NAMALWA (cell line): ENCODE measurements at places on chromosomes 1 and 21.
A peak's percentile ranks its signal among the peaks of the same experiment; 100 is the strongest.

- DNase-seq = no peak
Observed at GRCh38 chr1:43666608-43667007, 16.7 kb downstream of the KDM4A start.

DNA sequence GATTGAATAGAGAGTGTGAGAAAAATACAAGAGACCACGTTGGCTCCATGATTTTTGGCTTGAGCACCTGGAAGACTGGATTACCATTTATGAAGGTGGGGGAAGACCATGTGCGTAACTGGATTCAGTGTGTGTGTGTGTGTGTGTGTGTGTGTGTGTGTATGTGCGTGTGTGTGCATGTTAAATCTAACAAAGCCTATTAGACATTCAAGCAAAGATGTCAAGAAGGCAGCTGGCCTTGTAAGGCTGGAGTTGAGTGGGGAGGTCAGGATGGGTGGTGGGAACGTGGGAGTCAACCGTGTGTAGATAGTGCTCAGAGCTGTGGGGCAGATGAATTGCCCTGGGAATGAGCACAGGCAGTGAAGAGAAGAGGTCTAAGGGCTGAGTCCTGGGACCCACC, 293.8 kb upstream of the POU3F1 start:
- no peak for DNase-seq

DNA sequence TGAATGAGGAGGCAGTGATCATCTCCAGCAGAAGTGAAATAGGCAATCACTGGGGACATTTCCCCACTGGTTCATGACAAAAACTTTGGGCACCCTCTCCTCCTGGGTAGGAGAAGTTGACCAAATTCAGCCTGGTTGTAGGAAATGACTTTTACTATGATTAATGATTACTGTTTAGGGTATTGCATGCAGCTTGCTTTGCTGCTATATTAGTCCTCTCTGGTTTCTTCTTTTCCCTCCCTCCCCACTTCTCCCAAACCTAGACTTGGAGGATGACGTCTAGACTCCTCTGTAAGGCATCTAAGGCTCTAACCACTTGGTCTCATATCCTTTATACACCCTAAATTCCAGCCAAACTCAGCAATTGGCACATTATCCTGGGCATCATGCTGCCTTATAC, 3.4 kb upstream of the RGS16 start:
- no peak for DNase-seq

DNA sequence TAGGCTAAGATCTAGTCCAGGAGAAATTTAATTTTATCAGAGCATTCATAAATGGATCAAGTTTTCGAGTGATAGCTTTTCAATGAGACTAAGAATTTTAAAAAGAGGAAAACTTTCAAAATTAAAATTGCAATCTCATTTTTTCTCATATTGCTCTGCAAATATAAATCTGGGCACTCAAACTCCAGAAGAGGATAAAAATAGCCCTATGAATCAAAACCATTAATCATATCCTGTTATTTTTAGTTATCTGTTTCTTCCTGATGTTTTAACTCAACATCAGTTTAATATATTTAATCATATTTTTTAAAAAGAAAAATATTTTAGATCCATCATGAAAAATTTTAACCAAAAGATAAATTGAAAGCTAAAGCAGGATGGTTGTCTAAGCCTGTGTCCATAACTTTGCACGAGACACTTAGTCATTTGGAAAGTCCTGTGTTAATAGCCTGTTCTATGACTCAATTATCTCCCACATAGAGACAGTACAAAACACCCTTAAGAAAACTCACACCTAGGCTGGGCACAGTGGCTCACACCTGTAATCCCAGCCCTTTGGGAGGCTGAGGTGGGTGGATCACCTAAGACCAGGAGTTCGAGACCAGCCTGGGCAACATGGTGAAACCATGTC, 17.1 kb upstream of the PRRC2C start:
- no peak for DNase-seq

DNA sequence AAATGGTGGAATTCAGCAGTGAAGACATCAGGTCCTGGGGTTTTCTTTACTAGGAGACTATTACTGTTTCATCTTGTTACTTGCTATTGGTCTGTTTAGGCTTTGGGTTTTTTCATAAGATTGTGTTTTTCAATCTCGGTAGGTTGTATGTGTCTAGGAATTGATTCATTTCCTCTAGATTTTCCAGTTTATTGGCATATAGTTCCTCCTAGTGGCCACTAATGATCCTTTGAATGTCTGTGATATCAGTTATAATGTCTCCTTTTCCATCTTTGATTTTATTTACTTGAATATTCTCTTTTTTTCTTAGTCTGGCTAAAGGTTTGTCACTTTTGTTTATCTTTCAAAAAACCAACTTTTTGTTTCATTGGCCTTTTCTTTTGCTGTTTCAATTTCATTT, 233.0 kb downstream of the RWDD3 start:
- DNase-seq = no peak

GRCh38 chr1:32247983-32248889, 1.2 kb downstream of the FAM167B start:
- DNase-seq = peak; percentile 85

GRCh38 chr21:36973986-36974850, 7.7 kb upstream of the HLCS start:
- DNase-seq = no peak

GRCh38 chr1:241485554-241485992, 34.0 kb downstream of the FH start:
- peak; percentile 59 for DNase-seq

- DNase-seq = no peak
Observed at GRCh38 chr1:58003059-58003458, 543.5 kb downstream of the OMA1 start.

DNA sequence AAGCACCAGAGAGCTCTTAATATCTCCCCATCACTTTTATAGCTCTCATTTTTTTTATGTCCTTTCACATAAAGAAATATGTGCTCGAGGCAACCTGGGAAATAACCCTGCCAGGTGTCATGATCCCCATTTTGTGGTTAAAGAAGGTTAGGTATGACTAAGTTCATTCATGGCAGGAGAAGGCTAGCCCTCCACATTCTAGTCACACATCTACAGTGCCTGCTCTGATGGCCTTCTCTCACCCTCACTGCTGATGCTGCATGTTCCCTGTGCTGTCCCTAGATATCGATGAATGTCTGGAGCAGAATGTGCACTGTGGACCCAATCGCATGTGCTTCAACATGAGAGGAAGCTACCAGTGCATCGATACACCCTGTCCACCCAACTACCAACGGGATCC, 187.5 kb downstream of the TPR start:
- no peak for DNase-seq

DNA sequence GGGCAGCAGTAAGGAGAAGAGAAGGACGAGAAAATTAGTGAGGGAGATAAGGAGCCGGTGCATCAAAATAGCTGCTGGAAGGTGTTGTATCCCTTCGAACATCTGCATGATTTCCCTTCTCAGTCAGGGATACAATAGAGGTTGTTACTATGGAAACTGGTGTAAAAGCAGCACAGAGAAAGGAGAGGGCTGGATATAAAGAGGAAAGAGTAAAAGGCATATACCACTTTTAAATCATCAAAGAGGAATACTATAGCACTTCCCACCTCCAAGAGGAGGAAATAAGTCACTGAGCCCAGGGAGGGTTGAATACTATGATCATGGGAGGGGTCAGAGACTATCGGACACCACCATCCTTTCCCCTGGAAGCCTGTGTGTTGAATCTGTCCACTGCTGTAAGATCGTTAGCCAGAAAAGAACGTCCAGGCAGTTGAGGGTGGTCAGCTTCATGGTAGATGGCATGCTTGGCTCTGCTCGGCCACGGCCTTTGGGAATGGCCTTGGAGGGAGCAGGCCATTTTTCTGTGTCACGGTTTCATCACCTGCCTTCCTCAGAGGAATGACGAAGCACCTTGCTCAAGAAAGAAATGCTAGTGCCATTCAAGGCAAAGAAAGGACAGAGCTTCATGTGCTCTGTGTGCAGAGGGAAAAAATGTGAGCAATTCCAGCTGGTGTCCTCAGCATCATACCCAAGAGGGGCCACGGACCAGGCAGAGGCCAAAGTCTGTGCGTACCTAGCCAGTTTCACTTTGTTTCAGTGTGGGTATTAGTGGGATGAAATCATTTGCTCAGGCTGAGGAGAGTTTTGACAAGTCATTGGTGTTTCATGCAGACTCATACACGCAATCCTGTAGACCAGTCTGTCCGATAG, 64.2 kb downstream of the IRF2BP2 start:
- no peak for DNase-seq

DNA sequence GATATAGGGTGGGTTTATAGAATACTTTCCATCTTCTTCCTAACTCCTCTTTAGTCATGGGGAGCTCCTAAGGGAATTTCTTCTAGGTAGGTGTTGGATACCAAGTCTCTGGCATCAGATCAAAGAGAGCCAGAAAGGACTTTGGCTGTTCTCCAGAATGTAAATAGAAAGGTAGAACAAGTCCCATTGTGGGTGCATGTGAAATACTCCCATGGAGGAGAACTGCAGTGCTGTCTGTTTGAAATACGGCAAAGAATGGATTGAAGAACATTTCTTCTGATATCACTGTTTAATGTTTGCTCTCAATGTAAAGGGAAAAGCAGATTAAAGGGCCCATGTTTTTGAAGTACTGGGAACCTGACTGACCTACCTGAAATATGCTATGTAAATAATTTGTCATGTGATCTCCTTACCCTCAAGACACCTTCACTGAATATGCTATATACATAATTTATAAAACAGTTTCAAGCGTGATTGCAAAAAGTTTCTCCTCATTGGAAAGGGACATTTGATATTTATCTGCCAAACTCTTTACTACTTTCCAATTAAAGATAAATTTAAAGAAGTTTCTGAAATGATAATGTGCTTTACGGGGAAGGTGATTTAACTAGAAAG, 65.9 kb downstream of the LAMC1 start:
- DNase-seq = no peak

DNA sequence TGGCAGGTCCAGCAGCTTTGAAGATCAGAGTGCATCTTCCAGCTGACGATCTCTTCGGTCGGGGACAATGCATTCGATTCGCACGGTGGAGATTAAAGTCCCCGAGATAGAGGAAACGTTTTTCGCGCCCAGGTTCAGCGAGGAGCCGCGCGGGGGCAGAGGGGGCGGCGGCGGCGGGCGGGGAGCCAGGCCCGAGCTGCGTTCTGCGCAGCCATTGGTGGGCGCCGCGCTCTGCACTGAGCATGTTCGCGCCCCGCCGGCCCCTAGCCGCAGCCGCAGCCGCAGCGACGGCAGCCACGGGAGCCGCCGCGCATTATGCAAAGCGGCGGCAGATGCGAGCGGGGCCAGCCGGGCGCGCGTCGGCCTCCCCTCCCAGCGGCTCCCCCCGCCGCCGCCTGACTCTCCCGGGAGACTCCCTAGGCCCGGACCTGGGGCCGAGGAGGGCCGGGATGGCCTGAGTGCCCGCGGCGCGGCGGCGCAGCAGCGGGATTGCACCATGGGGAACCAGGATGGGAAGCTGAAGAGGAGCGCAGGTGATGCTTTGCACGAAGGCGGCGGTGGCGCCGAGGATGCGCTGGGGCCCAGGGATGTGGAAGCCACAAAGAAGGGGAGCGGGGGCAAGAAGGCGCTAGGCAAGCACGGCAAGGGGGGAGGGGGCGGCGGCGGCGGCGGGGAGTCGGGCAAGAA, at the start of gene FMN2:
Gene FMN2 (plus strand): TSS at position 270 of the 687 bp plus-strand sequence. CDS start 227 bp downstream, at position 497.
- DNase-seq = no peak
